ENCODE measurements at places on chromosomes 4 and X. TPM values are rescaled to one million over a fixed set of nuclear protein-coding genes. Genes with fewer than 3 reads are reported as not detected.
A peak's percentile ranks its signal among the peaks of the same experiment; 100 is the strongest.

The CYSLTR1 gene
- total RNA-seq = 1.5 TPM

The FAM47A gene
- total RNA-seq = 0.17 TPM

The TASL gene
- total RNA-seq = 0.18 TPM

The HDX gene
- 2.7 TPM for total RNA-seq

The GPR50 gene
- total RNA-seq = not detected

The GLUD2 gene
- total RNA-seq = 111 TPM

The PTCHD1 gene
- total RNA-seq = 1.6 TPM

The TRAM1L1 gene
- total RNA-seq = 5.3 TPM

The RTL9 gene
- 56.7 TPM for total RNA-seq

- H3K27ac ChIP-seq = no peak overlapping the region
- no peak for DNase-seq
- H3K36me3 ChIP-seq = no peaks in the 10 kb centered on the region
- no peaks in the 10 kb centered on the region for H3K4me1 ChIP-seq
These were observed 57.5 kb upstream of the GIMD1 start for GRCh38 chr4:106426069-106426468.

GRCh38 chrX:147699061-147699460 lies 212.7 kb upstream of the FMR1 start:
- H3K27me3 ChIP-seq = no peaks in the 10 kb centered on the region
- H3K4me1 ChIP-seq = no peaks in the 10 kb centered on the region
- DNase-seq = no peak

DNA sequence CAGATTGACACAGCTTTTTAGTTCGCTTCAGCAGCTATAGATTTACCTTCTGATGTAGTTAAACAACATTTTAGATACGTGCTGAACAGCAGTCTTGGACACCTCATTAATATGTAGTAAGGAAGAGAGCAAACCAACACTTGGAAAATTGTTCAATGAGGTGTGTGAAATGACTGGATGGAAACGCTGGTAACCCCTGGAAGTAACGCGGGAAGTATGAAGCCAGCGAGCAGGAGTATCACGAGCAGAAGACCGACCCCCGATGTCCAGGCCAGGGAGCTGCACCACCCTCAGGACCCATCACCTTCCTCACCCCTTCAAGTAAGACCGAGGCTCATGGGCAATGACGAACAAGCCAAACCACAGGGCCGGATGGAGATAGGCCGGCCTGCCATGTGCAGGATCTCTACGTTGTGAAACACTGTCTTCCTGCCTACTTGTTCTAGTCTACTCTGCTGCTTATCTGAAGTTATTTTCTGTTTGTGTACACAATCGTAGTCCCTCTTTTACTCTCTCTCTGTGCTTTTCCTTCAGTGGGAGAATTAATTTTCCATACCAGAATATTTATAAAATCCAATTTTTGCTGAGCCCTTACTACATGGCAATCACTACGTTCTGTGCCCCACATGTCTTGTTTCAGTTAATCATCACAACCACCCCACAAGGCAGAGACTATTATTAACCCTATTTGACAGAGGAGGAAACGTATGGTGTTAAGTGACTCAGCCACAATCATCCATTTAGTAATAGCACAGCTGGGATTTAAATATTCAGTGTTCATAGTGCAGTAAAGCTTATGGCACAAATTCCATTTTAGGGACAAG lies 221.7 kb downstream of the APBB2 start:
- no peak overlapping the region for H3K27ac ChIP-seq
- H3K27me3 ChIP-seq = no peaks in the 10 kb centered on the region
- no peaks in the 10 kb centered on the region for H3K4me1 ChIP-seq

DNA sequence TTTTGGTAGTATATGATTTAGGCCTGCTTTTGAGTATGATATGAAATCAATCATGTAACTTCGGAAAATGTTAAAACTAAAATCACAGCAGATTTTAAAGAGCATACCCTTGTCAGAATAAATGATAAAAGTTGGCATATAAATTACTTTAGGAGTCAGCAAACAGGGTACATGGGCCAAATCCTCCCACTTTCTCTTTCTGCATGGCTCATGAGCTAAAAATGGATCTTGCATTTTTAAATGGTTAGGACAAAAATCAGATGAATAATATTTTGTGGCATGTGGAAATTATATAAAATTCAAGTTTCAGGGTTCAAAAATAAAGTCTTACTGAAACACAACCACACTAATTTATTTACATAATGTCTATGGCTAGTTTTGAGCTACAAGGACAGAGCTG lies 214.9 kb downstream of the GASK1B start:
- H3K27me3 ChIP-seq = no peaks in the 10 kb centered on the region
- no peak overlapping the region for H3K27ac ChIP-seq

- no peaks in the 10 kb centered on the region for H3K36me3 ChIP-seq
- DNase-seq = no peak
- H3K4me1 ChIP-seq = no peaks in the 10 kb centered on the region
- H3K27ac ChIP-seq = peak overlapping the region; percentile 76
- no peaks in the 10 kb centered on the region for H3K27me3 ChIP-seq
- H3K4me3 ChIP-seq = no peak overlapping the region
These were observed 9.1 kb downstream of the IGFBP7 start for GRCh38 chr4:57100979-57101651.

DNA sequence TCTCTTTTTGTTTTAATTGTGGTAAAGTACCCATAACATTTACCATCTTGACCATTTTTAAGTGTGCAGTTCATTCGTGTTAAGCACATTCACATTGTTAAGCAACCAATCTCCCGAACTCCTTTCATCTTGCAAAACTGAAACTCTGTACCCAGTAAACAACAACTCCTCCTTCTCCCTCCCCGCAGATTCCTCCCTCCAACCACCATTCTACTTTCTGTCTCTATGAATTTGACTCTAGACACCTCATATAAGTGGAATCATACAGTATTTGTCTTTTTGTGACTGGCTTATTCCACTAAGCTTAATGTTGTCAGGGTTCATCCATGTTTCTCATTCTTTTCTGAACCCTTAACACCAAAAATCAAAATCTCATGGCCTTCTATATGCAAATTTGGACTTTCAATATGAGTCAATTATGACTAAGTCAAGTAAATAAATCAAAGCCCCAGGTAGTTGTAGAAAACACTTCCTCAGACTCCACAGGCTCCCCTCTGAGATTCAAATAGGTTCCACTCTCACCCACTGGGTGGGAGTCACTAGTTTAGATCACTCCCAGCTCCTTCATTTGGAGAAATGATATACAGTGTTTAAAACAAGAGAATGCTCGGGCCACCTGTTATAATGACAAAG lies 9.8 kb upstream of the RTL5 start:
- no peaks in the 10 kb centered on the region for H3K27me3 ChIP-seq
- DNase-seq = no peak
- no peak overlapping the region for H3K27ac ChIP-seq
- H3K36me3 ChIP-seq = no peaks in the 10 kb centered on the region
- H3K4me1 ChIP-seq = no peaks in the 10 kb centered on the region

- H3K4me1 ChIP-seq = no peaks in the 10 kb centered on the region
- no peak for DNase-seq
- H3K27ac ChIP-seq = no peak overlapping the region
These were observed 20.4 kb upstream of the ATXN3L start for GRCh38 chrX:13340182-13340791.

- H3K4me3 ChIP-seq = no peak overlapping the region
- H3K4me1 ChIP-seq = peaks cover 6% of the 10 kb centered on the region
- no peak overlapping the region for H3K27ac ChIP-seq
- no peaks in the 10 kb centered on the region for H3K27me3 ChIP-seq
These were observed 240.1 kb downstream of the FRAS1 start for GRCh38 chr4:78297116-78297800.

DNA sequence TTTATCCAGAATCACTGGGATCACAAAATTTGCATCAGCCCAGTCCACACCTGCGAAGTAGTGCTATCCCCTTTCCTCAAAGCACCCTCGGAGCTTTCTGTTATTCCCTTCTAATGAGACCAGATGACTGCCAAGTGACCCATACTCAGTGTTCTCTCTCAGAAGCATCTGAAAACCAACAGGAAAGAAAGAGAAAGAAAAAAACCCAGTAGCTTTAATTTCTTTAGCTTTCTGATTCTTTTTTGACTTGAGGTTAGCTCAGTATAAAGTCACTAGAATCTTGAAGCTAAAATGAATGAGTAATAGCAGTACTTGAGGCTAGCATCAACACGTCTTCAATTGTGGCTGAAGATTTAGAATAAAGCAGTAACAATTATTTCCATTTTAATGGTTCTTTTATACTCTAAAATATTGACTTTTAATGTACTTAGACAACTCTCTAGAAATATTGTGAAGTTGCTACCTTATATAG lies 124.4 kb downstream of the ANK2 start:
- no peaks in the 10 kb centered on the region for H3K36me3 ChIP-seq
- H3K4me1 ChIP-seq = no peaks in the 10 kb centered on the region
- H3K27me3 ChIP-seq = no peaks in the 10 kb centered on the region
- no peak overlapping the region for H3K27ac ChIP-seq

DNA sequence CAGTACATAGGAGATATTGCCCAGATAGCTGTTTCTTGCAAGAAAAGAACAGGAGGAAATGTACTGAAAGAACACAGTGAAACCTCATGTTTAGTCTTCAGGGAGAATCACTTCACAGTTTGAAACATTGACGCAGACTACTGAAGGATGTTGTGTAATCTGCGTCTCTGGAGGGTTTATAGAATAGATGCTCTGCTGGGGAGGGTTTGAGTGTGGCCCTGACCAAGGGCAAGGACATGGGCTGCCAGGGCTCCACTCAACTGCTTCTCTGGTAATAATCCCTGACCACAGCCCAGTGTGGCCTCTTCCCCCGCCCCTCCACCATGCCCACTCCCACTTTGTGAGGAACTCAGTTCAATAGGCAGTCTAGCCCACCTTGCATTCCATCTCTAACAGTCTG lies 15.8 kb upstream of the ACE2 start:
- H3K36me3 ChIP-seq = no peaks in the 10 kb centered on the region
- no peaks in the 10 kb centered on the region for H3K27me3 ChIP-seq
- no peak overlapping the region for H3K4me3 ChIP-seq
- H3K4me1 ChIP-seq = no peaks in the 10 kb centered on the region
- H3K27ac ChIP-seq = no peak overlapping the region
